ENCODE measurements at places on chromosomes 6 and 20. TPM values are rescaled to one million over a fixed set of nuclear protein-coding genes. Genes with fewer than 3 reads are reported as not detected.
A peak's percentile ranks its signal among the peaks of the same experiment; 100 is the strongest.

Gene CRISP2
- not detected for total RNA-seq

Gene POU5F1
- 6.8 TPM for total RNA-seq

Gene BTN1A1
- not detected for total RNA-seq

Gene VSX1
- total RNA-seq, result not detected

Gene SNAI1
- 4.1 TPM for total RNA-seq

Gene TEAD3
- 55.4 TPM for total RNA-seq

Gene ZNF831
- total RNA-seq, result 0.16 TPM

- no peak overlapping the region for H3K4me3 ChIP-seq
- no peaks in the 10 kb centered on the region for H3K27me3 ChIP-seq
- no peak for DNase-seq
- H3K4me1 ChIP-seq, result no peaks in the 10 kb centered on the region
- no peak overlapping the region for H3K27ac ChIP-seq
- H3K36me3 ChIP-seq, result peaks cover 11% of the 10 kb centered on the region
These were observed 25.6 kb downstream of the FUCA2 start for GRCh38 chr6:143485967-143486366.

GRCh38 chr6:106844930-106845329, 129.6 kb downstream of the CD24 start:
- no peaks in the 10 kb centered on the region for H3K27me3 ChIP-seq
- no peak overlapping the region for H3K4me3 ChIP-seq
- no peak for DNase-seq
- no peak overlapping the region for H3K27ac ChIP-seq

GRCh38 chr6:25918083-25918683, 12.3 kb downstream of the SLC17A2 start:
- no peaks in the 10 kb centered on the region for H3K36me3 ChIP-seq
- DNase-seq, result no peak
- H3K27ac ChIP-seq, result no peak overlapping the region
- H3K4me1 ChIP-seq, result no peaks in the 10 kb centered on the region

DNA sequence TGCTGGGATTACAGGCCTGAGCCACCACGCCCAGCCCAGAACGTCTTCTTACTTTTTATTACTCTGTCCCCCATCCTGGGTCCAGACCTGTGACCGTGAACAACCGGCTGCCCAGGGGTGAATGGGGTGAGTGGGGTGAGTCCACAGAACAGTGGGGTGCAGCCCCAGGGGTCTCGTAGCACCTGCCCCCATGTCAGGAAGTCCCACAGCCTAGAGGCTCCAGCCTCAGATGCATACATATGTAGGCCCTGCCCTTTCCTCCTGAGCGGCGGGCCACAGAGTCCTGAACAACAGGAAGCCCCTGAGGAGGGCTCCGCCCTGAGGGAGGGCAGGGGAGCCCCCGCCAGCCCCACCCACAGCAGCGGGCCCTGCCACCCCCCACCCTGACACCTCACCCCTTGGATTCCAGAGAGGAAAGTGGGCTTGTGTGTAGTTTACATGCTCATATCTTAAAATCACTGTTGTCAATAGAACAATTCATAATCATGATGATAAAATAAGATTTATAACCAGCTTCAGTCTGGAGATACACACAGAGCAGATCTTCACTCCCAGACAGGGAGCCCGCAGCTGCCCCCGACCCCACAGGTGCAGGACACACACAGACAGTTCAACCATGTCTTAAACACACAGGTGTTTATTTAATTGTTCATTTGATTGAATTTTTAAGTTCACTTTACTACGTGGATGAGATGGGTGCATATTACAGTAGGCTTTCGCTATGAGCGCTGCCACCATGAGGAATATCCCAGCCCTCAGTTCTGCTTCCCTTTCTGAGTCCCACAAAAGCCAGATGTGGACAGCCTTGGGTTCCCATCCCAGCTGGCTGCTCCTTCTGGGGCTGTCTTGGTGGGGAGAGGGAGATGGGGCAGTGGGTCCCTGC, 12.4 kb upstream of the GMEB2 start:
- DNase-seq, result no peak
- H3K27me3 ChIP-seq, result no peaks in the 10 kb centered on the region
- H3K4me1 ChIP-seq, result peaks cover 31% of the 10 kb centered on the region

DNA sequence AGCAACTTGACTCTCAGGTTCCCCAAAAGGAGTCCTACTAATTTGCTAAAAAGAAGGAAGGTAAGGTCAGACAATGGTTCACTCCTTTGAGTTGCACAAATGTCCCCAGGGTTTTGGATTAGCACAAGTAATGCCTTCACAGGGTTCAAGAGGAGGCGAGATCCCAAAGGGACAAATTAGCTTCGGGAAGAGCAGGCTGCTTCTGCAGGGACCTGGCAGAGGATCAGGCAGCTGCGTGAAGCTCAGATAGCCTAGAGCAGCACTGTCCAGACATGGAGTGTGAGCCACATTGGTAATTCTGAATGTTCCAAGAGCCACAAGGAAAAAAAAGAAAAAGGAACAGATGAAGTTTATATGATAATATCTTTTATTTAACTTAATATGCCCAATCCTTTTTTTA, 115.4 kb downstream of the CFAP61 start:
- no peaks in the 10 kb centered on the region for H3K27me3 ChIP-seq
- no peaks in the 10 kb centered on the region for H3K36me3 ChIP-seq
- no peak overlapping the region for H3K27ac ChIP-seq
- no peak overlapping the region for H3K4me3 ChIP-seq
- no peaks in the 10 kb centered on the region for H3K4me1 ChIP-seq

- H3K36me3 ChIP-seq, result no peaks in the 10 kb centered on the region
- H3K27ac ChIP-seq, result no peak overlapping the region
- peaks cover 35% of the 10 kb centered on the region for H3K4me1 ChIP-seq
- no peak for DNase-seq
- no peaks in the 10 kb centered on the region for H3K27me3 ChIP-seq
These were observed 2.5 kb upstream of the NAA20 start for GRCh38 chr20:20014659-20015058.

DNA sequence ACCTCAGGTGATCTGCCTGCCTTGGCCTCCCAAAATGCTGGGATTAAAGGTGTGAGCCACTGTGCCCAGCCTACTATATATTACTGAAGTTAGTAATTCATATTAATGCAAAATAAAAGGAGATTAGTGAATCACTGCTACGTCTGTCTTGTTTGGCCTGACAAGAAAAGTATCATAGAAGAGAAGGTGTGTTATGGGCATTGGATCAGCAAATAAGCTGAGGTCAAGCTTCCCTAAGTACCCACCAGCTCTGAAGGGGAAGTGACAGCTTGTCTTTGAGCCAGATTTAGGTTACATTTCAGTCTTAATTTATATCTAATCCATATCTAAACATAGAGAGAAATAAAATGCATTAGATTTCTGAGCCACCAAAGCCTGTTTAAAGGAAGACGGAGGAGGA, 7.1 kb downstream of the SGK1 start:
- H3K27me3 ChIP-seq, result no peaks in the 10 kb centered on the region
- DNase-seq, result no peak
- H3K4me1 ChIP-seq, result no peaks in the 10 kb centered on the region
- H3K36me3 ChIP-seq, result no peaks in the 10 kb centered on the region

DNA sequence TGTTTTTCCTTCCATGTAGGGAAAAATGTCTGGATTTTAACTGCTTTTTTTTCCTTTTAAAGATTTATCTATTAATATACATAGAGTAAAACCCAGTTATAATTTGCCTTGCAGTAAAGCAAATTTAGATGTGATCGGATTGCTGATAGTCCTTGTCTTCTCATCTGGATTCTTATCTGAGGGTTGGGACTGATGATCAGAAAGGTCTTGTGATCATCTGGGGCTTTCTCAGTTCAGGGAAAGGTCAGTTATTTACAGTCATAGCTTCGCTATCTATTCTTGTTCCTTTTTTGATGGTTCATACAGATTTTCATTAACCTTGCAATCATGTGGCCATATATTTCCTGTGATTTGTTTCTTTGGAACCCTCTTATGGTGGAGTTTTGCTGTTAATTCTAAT, 63.8 kb upstream of the CLDN20 start:
- no peak overlapping the region for H3K4me3 ChIP-seq
- H3K4me1 ChIP-seq, result peaks cover 7% of the 10 kb centered on the region
- DNase-seq, result no peak
- H3K27me3 ChIP-seq, result no peaks in the 10 kb centered on the region
- H3K27ac ChIP-seq, result no peak overlapping the region

DNA sequence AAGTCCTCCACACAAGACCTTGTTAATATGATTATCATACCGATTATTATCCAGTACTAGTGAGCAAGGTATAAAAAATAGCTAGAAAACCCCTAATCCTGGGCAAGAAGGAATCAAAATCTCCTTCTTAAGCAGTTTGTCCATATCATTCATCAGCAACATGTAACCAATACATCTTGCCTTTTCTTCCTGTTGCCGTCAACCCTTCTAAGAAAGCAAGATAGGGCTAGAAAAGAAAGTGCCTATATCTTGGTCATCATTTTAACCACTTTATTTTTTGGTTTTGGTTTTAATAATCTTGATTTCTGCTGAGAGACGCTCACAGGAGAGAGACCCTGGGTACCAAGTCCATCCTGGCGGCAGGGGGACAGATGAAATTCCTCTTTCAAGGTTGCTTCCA, 27.2 kb upstream of the PREX1 start:
- no peaks in the 10 kb centered on the region for H3K4me1 ChIP-seq
- no peak overlapping the region for H3K4me3 ChIP-seq
- no peaks in the 10 kb centered on the region for H3K27me3 ChIP-seq
- no peaks in the 10 kb centered on the region for H3K36me3 ChIP-seq
- no peak overlapping the region for H3K27ac ChIP-seq

DNA sequence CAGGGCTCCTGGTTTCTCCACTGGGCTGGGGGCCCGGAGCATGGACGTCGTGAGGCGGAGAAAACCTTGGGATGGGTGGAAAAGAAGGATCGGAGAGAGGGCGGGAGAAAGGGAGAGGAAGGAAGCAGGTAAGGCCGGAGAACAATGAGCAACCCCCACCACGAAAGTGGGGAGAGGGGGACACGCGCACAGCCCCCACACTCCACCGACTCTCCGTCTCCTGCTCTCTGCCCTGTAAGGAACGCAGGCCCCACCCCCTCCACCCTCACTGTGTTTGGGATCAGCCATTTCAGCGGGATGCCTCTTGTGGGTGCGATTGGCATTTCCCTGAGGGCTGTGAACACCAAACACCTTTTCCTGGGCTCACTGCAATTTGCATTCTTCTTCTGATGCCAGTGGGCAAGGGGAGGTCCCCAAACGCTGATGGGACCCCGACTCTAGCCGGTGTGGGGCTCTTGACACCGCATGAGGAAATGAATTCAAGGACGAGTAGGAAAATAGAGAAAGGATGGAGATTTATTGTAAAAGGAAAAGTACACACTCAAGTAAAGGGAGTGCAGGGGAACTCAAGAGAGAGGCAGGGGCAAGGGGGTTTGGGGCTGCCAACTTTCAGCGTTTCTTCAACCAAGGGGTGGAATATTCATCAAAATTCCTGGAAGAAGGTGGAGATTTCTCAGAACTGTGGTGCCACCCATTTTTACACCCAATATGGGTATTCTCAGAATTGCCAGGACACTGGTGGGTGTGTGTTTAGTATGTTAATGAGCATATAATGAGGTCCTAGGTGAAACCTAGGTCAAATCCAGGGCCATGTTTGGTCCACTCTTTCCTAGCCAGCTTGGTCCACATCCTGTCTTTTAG, 13.1 kb upstream of the RAET1L start:
- no peak overlapping the region for H3K27ac ChIP-seq
- DNase-seq, result no peak
- peaks cover 79% of the 10 kb centered on the region for H3K27me3 ChIP-seq
- no peaks in the 10 kb centered on the region for H3K36me3 ChIP-seq

DNA sequence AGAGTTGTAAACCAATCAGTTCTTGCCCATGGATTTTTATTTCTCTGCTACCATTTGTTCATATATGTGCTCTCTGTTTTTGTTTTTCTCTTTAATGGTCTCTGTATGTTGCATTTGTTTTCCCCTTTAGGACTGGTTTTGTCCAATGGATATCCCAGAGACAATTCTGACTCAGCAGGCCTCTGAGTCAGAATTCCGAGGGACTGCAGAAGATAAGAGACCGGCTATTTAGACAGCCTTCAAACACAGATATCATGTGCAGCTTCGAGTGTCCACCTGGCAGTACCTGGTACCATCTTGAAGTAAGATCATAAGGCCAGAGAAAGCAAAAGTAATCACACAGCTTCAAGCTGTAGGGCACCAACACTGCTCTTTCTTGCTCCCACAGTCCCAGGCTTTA, 125.5 kb downstream of the ELOVL4 start:
- H3K4me1 ChIP-seq, result no peaks in the 10 kb centered on the region
- H3K4me3 ChIP-seq, result no peak overlapping the region
- no peaks in the 10 kb centered on the region for H3K27me3 ChIP-seq
- H3K36me3 ChIP-seq, result no peaks in the 10 kb centered on the region
- no peak for DNase-seq

DNA sequence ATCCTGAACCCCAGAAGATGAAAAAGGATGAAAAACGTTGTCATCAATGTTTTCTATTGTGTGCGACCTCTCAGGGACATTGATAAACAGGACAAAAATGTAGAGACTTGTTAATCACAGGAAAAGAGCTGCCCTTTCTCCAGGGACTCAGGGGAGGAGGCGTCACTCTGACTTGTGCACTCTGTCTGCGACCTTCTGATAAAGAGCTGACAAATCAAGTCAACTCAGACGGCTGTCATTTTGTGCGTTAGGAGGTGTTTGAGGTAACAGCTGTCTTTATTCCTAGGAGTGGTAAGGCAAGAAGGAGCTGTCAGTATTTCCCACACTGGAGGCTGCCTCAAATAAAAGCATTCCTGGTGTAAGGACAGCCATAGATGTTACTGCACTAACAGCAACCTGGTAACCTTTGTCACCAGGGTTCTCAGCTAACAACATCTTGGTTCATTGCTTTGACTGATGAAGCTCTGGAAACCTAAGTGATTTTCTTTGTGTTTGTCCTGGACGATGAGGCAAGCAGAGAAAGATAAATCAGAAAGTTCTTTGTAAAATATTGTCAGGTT, 38.6 kb upstream of the NXT1 start:
- H3K27ac ChIP-seq, result no peak overlapping the region
- H3K36me3 ChIP-seq, result no peaks in the 10 kb centered on the region
- H3K4me3 ChIP-seq, result no peak overlapping the region
- no peaks in the 10 kb centered on the region for H3K27me3 ChIP-seq
- H3K4me1 ChIP-seq, result peaks cover 7% of the 10 kb centered on the region

GRCh38 chr6:92810913-92811312, 608.4 kb downstream of the EPHA7 start:
- H3K4me3 ChIP-seq, result no peak overlapping the region
- no peak for DNase-seq
- no peaks in the 10 kb centered on the region for H3K36me3 ChIP-seq
- H3K27ac ChIP-seq, result no peak overlapping the region

- H3K27me3 ChIP-seq, result no peaks in the 10 kb centered on the region
- no peaks in the 10 kb centered on the region for H3K36me3 ChIP-seq
- no peak overlapping the region for H3K4me3 ChIP-seq
- no peak overlapping the region for H3K27ac ChIP-seq
These were observed 94.3 kb upstream of the BEND3 start for GRCh38 chr6:107209406-107210305.

GRCh38 chr6:37134396-37135191, 35.4 kb upstream of the PIM1 start:
- H3K4me3 ChIP-seq, result no peak overlapping the region
- peaks cover 37% of the 10 kb centered on the region for H3K4me1 ChIP-seq
- H3K27ac ChIP-seq, result peak overlapping the region; percentile 71
- DNase-seq, result peak; percentile 75

All from suprapubic skin (tissue), 4 donors.